ENCODE measurements at places on chromosomes 11 and 22. TPM values are rescaled to one million over a fixed set of nuclear protein-coding genes. Genes with fewer than 3 reads are reported as not detected.

APOA5 gene
- not detected for total RNA-seq

SCT gene
- not detected for total RNA-seq

MDK gene
- total RNA-seq, result 22.3 TPM

APOBEC3H gene
- total RNA-seq, result 0.11 TPM

INS gene
- total RNA-seq, result not detected

CYP2D6 gene
- total RNA-seq, result 0.47 TPM

FOSL1 gene
- total RNA-seq, result 141 TPM

LRRC74B gene
- not detected for total RNA-seq
